ENCODE measurements at places on chromosomes 4 and X.
A peak's percentile ranks its signal among the peaks of the same experiment; 100 is the strongest.

DNA sequence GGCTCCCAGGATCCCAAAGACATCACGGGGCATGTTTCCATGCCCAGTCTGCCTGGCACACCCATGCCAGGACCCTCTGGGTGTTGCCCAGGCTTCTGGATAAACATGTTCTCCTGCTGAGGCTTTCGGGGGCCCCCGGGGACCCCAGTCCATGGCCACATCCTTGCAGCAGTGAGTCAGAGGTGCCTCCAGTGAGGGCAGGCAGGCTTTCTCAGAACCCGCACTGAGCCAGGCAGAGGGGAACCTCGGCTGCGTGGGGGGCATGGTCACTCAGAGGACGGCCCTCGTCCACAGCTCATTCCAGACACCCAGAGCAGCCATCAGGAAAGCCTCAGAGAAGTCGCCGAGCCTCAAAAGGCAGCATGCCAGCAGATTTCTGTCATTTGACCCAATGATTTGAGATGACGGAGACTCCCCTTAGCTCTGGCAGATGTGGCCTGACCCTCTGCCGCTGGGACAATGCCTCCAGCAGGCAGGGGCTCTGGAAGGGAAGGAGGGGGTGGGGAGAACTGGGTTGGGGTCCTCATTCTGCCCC is 54.8 kb downstream of the PPP2R2C start:
- DNase-seq, result no peak

DNA sequence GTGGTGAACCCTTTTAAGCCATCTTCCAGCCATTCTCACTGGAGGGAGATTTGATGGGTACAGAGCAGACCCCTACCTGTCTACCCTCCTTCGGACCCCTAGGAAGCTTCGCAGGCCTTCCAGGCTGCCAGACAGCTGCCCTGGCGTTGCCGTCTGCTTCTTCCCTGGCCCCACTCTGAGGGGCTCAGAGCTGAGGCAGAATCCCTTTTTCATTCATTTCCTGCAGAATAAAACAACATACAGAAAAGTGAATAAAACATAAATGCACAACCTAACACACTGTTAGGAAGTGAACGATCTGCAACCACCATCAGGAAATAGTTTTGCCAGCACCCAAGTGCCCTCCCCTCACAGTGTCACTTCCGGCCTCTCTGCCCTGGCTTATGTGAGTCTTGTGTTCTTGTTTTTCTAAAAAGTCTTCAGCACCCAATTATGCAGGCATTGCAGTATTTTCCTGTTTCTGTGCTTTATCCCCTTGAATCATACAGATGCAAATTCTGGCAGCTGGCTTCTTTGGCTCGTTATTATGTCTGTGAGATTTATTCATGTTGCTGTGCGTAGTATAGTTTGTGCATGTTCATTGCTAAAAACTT is 5.6 kb upstream of the ADD1 start:
- peak; percentile 88 for DNase-seq

- DNase-seq, result no peak
These were observed 535.9 kb downstream of the IQCM start for GRCh38 chr4:149279776-149280175.

DNA sequence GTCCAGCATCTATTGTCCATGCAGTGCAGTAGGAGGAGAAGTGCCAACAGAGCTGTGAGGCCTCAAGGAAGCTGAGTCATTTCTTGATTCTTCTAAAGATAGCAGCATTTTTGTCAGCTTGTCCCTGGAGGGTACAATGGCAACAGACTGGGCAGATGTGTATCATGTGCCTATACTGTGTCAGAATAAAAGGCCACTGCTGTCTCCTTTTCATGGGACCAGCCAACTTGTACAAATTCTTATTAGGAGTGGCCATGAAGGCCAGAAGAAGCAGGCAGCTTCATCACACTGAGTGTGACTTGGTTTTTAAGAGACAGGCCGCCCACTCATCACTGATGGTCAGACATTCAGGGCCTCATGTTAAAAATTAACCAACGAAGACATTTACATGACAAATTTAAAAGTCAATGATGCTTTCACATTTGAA is 185.0 kb upstream of the FAM241A start:
- no peak for DNase-seq

GRCh38 chr4:158020176-158020575 is 152.6 kb downstream of the GASK1B start:
- DNase-seq, result no peak

DNA sequence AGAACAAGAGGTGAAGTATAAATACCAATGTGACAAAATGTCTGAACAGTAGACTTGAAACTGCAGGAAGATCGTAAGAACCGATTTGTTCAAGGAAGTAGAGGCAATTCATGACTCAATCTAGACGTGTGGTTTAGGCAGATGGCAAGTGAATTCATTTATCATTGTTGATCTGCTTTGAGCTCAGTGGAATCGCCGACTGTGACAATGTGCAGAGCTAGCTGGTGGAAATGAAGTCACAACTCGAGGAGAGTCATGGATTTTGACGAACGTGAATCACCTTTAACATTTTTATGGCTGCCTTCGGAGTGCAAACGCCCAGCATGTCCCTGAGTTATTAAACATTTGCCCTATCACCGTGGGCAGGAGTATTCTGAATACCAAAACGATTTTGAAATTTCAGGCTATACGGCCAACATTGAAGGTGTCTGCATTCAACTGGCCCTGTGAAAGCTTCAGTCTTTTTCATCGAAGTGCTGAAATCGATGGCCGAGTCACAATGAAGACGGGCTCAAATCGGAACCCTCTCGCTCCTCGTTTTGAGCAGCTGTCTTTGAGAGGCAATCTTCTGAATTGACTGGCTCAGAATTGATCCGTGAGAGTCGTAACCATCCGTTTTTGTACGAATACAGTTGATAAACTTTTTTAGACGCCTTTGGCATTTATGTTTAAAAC is 689 bp upstream of the OGT start:
- DNase-seq, result peak; percentile 80

Data from activated naive CD4-positive, alpha-beta T cell treated with anti-CD3 and anti-CD28 coated beads for 36 hours (primary cell).